ENCODE measurements at places on chromosomes 7 and 10.

DNA sequence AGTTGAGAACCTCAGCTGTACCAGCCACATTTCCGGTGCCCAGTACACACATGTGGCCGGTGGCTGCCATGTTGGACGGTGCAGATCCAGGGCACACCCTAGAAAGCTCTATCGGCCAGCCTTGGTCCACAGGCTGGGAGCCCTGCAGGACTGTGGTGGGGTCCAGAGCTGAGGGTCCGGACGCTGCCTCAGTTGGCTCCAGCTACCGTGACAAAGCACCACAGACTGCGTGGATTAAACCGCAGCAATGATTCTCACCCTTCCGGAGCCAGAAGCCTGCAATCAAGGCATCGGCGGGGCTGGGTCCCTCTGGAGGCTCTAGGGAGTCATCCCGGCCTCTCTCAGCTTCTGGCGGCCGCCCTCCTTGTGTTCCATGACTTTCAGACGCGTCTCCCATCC, 50.1 kb downstream of the PDGFA start:
- no peak for DNase-seq

GRCh38 chr7:52017802-52018679, 701.4 kb upstream of the COBL start:
- no peak for DNase-seq

DNA sequence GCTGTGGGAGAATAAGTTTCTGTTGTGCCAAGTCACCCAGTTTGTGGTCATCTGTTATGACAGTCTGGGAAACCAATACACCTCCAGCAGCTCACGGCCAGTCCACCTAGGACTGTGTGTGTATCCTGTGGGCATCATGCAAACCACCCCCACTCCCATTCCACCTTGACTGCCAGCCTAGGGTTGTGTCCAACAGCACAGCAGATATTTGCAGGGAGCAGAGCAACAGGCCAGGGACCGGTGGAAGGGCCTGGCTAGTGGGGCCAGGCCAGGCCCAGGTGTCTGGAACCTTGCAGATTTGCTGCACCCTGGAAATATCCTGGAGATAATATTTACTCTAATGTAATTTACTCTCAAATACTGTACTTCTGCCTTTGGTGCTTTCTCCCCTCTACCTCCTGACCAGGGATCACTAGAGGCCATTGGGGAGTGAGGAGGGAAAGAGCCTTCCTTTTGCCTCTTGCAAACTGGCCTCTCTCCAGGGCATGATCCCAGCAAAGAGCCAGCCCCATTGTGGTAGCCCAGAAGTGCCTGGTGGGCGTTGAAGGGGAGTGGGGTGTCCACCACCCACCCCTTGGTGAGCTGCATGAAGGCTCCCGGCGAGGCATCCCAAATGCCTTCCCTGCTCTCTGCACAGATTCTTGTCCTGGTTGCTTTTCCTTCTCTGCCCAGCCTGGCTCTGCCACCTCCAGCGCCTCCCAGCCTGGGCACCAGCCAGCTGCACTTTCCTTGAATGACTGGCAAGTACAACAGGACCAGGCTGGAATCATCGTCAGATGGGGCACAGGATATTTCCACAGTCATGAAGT, 15.2 kb upstream of the TPST1 start:
- no peak for DNase-seq

DNA sequence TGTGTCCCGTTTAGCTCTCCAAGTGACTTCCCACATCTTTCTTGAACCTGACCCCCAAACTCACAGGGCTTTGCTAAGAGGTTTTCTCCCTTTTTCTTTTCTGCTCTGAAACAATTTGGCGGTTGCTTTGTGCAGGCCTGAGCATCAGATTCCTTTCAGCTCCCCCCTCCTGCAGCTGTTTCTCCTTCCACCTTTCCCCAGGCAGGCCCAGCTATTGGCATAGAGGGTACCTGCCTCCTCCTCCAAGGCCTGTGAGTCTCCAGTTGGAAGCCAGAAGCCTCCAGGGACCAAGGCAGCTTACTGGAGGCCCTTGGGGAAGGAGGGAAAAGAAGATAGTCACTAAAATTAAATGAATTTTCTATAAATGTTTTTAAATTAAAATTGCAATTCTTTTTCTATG, 7.7 kb downstream of the VAX1 start:
- no peak for DNase-seq

GRCh38 chr7:80247144-80247543, 112.5 kb downstream of the GNAI1 start:
- no peak for DNase-seq

DNA sequence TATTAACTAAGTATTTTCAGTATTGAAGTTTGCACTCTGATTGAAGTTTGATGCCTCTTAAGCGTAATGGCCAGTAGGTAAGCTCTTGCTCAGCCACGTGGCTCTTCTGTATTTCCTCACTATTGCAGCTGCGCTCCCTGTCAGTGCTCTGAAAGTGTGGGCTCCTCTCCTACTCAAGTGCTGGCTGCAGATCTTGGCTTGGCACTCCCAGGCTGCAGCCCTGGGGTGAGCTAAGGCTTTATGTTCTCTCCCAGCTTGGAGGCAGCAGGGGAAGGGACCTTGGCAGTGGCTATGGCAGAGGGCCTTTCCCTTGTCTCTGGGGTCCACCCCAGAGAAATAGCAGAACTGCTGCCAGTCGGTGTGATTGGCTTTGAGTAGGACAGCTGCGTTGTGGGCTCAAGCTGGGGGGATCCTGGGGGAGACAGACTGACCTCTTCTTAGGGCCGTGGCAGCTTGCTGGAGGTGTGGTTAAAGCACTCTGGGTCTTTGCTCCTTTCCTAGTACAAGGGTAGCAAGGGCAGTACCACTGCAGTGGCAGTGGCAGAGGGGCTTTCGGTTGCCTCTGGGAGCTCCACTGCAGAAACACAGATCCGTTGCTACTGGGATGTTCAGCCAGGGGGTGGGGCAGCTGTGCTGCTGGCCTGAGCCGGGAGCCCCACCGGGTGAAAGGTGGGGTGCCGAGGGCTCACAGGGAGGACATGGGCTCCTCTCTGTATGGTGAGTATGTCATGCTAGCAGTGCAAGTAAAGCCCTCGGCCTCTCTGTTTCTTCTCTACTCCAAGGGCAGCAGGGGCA, 100.5 kb downstream of the GLCCI1 start:
- DNase-seq, result no peak

DNA sequence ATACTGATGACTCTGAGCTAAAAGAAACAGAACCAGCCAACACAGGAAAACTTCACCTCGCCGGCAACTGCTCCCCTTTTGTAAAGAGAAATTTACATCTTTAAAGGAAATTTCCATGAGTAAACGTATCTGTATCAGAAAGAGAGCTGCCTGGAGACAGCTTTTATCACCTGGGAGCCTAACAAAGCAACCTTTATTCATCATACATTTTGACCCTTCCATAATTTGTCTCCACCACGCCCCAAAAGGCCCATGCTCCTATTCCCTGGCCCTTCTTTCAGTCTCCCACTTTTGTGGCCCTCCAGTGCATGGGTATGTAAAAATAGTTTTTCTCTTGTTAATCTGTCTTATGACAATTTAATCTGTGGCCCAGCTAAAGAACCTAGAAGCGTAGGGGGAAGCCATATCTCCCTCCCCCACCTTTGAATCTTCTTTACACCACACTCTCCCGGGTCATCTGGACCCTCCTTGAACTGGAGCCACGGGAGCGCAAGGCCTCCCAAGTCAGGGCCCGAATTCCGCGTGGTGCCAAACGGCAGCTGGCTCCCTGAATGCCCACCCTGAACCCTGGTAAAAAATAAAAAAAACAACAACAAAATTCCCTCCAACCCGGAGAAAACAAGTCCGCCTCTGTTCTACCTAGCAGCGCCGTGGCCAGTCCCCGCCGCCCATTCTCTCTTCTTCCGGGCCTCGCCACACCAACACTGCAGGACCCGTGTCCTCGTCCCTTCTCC, 15.4 kb upstream of the FKBP9 start:
- DNase-seq, result no peak

GRCh38 chr7:66732439-66732838, 8.1 kb upstream of the RABGEF1 start:
- no peak for DNase-seq

DNA sequence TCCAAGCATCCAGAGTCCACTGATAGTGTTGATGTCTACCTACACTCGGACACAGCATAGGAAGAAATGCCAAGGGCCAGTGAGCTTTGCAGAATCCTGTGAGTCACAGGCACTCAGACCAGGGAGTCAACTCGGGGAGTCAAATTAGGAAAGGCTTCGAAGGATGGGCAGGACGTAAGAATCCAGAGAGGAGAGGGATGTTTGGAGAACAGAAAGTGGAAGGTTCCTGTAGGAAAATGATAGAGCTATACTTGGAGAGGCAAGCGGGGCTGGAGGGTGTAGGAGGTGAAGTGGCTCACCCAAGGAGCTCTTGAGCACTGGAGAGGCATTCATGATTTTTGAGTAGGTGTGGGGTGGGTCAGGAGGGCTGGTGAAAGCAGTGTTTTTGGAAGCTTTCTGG, 3.0 kb downstream of the ZYX start:
- DNase-seq, result no peak

GRCh38 chr7:117640465-117640864, 160.6 kb downstream of the CFTR start:
- DNase-seq, result no peak

DNA sequence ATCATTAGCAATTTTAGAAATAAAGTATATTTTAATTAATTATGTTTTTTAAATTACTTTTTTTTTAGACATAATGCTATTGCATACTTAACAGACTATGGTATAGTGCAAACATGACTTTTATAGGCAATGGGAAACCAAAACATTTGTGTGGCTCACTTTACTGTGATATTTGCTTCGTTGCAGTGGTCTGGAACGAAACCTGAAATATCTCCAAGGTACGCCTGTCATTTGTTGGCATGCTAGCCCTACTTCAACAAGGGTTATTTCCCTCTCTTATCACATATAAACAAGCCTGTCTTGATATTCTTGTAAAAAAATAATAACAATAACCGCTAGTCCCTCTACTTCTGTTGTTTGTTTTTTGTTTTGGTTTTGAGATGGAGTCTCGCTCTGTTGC, 74.2 kb downstream of the TYW1B start:
- no peak for DNase-seq

DNA sequence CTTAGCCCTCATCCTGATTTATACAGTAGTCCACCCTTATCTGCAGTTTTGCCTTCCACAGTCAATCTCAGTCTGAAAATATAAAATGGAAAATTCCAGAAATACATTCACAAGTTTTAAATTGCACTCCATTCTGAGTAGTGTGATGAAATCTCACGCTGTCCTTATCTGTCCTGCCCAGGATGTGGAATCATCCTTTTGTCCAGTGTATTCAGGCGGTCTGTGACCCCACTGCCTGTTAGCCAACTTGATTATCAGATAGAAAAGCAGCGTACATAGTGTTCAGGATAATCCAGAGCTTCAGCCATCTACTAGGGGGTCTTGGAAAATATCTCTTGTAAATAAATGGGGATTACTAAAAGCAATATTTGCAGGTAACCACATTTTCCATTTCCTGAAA, 146.3 kb downstream of the MALRD1 start:
- no peak for DNase-seq

- no peak for DNase-seq
Measured at GRCh38 chr10:124091646-124092249, 1.6 kb downstream of the CHST15 start.

- DNase-seq, result no peak
Measured at GRCh38 chr10:10489805-10490571, 527.7 kb upstream of the CELF2 start.

GRCh38 chr10:89798092-89798491, 96.7 kb downstream of the KIF20B start:
- no peak for DNase-seq

DNA sequence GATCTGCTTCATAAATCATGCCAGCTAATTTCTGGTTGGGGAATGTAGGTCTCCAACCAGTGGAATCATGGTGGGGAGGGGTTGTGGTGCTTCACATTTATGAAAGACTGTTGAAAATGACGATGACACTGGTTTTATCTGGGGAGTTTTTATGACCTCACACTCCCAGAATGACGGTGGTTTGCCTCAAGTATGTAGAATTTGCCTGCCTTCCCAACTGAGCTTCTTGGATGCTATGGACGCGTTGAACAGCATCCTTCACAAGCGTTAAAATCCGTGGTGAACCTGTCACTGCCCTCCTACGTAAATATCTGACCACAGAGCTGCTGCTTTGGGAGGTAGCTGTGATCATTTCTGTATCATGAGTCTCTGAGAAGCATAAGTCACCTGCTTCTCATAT, 3.3 kb downstream of the INSYN2A start:
- peak; percentile 33 for DNase-seq

GRCh38 chr10:125734148-125734547, 14.6 kb downstream of the EDRF1 start:
- DNase-seq, result no peak

DNA sequence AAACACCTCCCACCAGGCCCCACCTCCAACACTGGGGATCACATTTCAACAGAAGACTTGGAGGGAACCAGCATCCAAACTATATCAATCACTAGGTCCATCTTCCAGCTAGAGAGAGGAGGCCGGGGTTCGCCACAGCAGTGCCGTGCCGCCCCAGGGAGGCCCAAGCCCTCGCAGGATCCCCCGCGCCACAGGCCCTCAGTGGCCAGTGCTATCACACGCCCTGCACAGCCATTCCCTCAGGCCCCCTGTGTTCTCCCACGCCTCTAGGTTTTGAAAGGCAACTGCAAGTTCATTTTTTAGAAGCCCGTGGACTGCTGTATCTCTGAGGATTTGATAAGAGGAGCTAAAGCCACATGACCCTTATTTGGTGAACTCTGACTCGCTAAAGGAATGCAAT, 136.4 kb downstream of the OAT start:
- no peak for DNase-seq

- no peak for DNase-seq
Measured at GRCh38 chr10:1664333-1664964, 72.9 kb downstream of the ADARB2 start.

GRCh38 chr7:35370687-35371086, 116.8 kb upstream of the TBX20 start:
- DNase-seq, result no peak

- no peak for DNase-seq
Measured at GRCh38 chr7:135257-135653, 57.1 kb upstream of the FAM20C start.

GRCh38 chr7:151792636-151793035, 84.3 kb downstream of the PRKAG2 start:
- no peak for DNase-seq

DNA sequence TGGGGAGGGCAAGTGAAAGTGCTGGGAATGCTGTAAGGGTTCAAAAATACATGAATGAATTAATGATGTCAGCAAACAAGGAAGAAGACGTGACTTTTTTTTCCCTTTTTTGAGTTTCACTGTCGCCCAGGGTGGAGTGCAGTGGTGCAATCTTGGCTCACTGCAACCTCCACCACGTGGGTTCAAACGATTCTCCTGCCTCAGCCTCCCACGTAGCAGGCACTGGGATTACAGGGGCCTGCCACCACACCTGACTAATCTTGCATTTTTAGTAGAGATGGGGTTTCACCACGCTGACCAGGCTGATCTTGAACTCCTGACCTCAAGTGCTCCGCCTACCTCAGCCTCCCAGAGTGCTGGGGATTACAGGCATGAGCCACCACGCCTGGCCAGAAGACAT, 30.0 kb downstream of the DENND10 start:
- DNase-seq, result no peak
